ENCODE measurements at places on chromosomes 7 and 10.

GRCh38 chr10:117316701-117317100 is 58.5 kb downstream of the PDZD8 start:
- no peak for DNase-seq

DNA sequence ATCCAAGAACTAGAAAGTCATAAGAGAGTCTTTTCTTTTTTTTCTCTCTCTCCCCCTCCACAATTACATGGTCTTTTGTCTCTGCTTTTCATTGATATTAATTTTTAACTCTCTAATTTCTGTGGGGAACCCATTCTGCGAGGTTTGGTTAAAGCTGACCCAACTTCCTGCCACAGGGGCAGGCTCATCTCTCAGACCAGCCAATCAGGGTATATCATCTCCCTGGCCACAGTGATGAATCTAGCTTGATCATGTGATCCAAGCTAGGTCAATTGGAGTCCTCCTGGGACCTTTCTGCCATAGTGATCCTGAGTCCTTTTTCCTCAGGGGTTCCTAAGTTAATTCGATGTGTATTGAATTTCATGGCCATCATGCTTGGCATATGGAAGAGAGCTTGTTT is 38.0 kb upstream of the TRUB1 start:
- DNase-seq = no peak

GRCh38 chr10:43338117-43338516 is 33.3 kb upstream of the FXYD4 start:
- DNase-seq = no peak

DNA sequence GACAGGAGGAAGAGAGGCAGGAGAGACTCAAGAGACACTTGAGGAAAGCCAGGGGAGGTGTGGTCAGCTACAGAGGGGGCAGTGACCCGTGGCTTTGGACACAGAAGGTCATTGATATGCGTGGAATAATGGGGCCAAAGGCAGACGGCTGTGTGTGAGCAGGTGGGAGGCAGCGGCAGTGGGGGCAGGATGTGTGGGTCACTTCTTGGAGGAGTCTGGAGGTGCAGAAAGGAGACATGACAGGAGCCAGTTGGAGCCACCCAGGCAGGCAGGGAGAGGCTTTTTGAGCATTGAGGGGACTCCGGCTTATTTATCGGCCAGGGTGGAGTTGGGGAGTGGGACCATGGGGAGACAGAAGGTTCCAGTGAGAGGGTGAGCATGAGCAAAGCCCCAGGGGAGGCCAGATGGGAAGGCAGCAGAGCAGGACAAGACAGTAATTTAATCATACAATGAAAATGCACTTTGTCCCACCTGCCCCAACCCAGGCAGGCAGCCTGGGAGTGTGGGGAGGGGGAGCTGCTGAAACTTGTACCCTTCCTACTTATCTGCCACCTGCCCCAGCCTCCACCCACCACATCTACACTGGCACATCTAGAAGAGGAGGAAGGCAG is 5.0 kb downstream of the LDB3 start:
- DNase-seq = no peak

DNA sequence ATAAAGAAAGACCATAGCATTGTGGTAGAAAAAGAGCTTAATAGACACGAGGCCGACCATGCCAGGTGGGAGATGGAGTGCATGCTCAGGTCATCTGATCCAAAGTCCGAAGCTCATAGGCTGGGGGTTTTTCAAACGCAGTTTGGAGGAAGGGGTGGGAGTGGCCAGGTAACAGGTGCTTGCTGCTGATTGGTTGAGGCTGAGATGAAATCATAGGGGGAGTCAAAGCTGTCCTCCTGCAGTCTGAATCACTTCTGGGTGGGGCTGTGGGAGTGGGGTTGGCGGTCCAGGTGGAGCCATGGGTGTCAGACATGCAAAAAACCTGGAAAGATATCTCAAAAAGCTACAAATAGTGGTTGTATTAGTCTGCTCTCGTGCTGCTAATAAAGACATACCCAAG is 2.8 kb upstream of the ERCC6 start:
- DNase-seq = no peak

DNA sequence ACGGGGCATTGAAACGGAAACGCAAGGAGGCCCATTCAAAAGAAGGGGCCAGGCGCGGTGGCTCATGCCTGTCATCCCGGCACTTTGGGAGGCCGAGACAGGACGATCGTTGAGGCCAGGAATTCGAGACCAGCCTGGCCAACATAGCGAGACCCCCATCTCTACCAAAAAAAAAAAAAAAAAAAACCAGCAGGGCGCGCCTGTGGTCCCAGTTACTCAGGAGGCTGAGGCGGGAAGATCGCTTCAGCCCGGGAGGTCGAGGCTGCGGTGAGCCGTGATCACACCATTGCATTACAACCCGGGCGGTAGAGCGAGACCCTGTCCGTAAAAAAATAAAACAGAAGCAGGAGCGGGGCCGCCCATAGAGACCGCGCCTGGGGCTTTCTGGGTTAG is 396 bp downstream of the PSMG3 start:
- no peak for DNase-seq

- no peak for DNase-seq
Observed at GRCh38 chr10:24703700-24704099, 20.0 kb downstream of the ARHGAP21 start.

DNA sequence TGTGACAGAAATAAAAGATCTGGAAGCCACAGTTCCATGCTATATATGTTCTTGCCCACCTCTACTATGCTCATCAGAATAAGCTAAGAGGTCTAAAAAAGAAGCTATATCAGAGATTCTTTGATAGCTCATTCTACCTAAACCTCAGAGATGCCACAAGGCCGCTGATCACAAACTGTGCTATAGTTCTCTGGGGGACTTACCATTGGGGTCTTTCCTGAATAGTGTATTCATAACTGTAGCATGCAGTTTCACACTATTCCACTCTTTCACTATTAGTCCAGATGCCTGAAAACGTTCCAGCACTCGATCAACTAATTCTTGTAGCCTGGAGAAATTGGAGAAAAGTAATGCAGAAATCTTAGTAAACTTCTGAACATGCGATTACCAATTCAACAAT is 44.5 kb upstream of the SPOCK2 start:
- no peak for DNase-seq
